NCI-H510A (cell line): ENCODE measurements at places on chromosomes 4 and X.

DNA sequence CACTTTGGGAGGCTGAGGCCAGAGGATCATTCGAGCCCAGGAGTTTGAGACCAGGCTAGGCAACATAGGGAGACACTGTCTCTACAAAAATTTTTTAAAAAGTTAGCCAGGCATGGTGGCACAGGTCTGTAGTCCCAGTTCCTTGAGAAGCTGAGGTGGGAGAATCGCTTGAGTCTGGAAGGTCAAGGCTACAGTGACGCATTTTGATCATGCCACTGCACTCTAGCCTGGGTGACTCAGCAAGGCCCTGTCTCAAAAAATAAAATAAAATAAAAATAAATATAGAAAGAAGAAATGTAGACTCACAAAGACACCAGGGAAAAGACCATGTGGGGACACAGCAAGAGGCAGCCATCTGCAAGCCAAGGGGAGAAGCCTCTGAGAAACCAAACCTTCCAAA lies 42.3 kb upstream of the SLC7A3 start:
- no peak for DNase-seq

DNA sequence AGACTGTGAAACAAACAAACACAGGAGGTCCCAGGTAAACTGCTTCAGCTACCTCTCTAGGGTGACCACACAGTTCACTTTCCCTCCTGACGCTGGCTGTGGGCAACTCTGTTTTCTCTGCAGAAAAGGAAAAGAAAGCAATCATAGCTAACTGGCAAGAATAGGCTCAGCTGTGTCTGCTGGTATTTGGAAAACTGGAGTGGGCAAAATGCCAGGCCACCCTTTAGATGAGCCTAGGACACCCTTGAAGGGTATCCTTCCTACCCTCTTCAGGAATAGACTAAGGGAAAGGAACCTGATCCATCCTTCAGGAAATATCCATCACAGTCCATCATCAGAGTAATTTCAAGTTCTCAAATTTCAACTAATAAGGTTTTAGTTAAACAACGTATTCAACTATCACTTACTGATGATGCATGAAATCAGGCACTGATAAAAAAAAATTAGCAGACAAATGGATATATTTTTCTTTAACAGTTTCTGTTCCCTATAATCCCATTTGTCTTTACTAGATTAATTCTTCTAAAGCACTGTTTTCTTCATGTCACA lies 60.9 kb downstream of the CAMK2D start:
- DNase-seq: peak; percentile 8

- DNase-seq: no peak
These were observed 24.0 kb downstream of the TAB3 start for GRCh38 chrX:30865015-30865414.

DNA sequence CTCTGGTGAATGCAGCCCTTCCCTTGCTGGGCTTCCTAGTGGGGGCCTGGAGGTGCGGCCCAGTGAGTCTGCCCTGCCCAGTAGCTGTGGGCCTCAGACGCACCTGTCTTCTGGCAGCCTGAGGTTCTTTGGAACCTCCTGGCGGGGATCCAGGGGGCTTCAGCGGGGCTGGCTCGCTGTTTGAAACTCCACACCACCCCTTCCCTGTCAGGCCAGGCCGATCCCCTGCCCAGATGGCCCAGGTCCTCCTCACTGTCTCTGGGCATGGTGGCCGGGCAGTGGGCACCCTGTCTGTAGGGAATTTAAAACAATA lies 10.7 kb upstream of the NKX1-1 start:
- DNase-seq: no peak

DNA sequence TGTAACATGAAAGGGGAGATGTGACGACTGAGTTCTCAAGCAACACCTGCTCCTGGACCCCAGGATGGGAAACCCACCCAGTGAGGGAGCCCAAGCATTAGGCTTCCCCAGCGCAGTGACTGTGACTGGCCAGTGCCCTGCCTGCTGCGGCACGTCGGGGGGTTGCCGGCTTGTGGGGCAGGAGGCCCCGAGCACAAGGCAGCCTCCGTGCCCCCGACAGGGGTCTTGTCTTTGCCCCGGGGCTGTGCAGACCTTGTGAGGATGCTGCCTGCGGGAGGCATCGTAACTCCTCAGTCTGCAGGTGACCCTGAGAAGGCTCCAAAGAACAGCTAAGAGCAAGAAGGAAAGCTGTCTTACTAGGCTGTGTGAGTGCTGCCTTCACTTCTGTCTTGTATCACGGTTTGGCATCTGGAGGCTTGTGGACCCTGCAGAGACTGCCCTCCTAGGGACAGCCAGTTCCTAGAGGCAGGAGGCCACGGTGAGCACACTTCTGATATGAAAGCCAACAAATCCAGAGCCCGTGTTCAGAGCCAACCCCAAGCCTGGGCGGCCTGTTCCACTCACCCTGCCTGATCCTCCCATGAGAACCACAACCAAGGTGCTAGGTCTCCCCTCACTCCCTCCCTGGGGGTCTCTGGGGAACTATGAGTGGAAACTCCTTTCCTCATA lies 47.7 kb downstream of the FGFRL1 start:
- no peak for DNase-seq

- peak; percentile 58 for DNase-seq
These were observed 713.7 kb upstream of the TENM3 start for GRCh38 chr4:181529537-181529936.

- DNase-seq: peak; percentile 14
These were observed 395.9 kb upstream of the EMCN start for GRCh38 chr4:100913685-100914084.

DNA sequence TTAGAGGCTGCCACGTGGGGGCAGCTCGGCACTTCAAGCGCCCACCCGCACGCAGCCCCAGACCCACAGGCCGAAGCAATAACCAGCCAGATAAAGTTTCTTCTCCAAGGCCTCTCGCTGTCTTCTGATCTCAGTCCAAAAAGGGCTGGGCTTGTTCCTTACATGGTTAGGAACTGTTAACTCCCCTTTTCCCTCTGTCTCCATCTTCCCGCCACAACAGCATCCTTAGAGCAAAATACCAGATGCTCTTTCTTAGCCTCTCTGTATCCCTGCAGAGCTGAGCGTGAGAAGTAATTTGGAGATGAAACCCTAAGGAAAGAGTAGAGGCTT lies 23.4 kb upstream of the KIAA1210 start:
- DNase-seq: no peak

DNA sequence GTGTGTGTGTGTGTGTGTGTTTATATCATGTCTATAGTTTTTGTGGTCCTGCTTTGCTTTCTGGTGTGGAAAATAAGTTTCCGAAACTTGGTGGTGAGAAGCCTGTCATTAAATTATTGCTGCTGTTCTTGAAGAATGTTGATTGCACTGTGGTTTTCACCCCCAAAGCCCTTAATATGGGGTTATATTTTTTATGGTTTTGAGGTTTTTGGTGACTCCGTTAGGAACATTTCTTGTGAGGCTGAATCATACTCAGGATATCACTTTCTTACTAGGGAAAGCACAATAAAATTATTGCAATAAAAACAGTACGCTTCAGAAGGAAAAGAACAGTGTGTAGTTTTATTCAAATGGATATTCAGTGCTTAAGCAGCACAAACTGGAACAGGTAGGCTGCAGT lies 539.1 kb upstream of the MAGEB18 start:
- no peak for DNase-seq

DNA sequence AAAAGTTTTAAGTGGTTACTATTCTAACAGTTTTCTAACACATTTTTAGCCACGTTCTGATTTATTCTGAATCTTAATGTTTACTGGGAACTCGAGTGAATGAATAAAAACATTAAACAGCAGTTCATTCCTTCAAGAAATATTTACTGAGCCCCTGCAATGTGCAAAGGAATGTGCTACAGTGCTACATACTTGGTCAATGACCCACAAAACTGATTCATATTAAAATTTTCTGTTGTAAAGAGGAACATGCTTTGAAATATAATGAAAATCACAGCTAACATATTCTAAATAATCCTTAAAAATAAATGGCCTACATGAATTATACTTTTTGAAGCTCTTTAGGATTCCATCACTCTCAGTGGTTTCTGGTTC lies 78.7 kb downstream of the ARAP2 start:
- no peak for DNase-seq

DNA sequence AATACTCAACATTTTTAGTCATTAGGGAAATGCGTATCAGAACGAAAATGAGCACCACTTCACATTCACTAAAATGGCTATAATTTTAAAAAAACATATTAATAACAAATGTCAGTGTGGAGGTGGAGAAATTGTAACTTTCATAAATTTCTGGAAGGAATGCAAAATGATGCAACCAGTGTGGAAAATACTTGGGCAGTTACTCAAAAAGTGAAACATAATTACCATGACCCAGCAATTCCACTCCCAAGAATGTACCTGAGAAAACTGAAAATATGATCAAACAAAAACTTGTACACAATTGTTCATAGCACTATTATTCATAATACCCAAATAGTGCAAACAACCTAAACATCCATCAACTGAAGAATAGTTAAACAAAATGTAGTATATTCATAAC lies 76.1 kb upstream of the FAM241A start:
- no peak for DNase-seq

- no peak for DNase-seq
These were observed 9.5 kb downstream of the ENOX2 start for GRCh38 chrX:130893356-130894085.

DNA sequence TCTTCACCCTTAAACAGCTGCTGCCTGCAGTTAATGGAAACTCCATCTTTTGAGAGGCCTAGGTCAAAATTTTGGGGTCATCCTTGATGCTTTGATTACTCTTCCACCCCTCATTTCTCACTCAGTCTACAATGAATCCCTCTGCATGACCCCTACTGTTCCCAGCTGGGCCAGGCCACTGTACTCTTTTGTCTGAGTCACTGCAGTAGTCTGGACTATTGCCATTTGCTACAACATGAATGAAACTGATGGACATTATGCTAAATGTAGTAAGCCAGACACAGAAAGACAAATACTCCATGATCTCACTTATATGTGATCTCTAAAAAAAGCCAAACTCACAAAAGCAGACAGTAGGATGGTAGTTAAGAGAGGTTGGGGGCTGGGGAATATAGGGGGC lies 28.3 kb downstream of the STK32B start:
- no peak for DNase-seq

GRCh38 chr4:125283707-125284279 lies 31.0 kb upstream of the FAT4 start:
- no peak for DNase-seq

DNA sequence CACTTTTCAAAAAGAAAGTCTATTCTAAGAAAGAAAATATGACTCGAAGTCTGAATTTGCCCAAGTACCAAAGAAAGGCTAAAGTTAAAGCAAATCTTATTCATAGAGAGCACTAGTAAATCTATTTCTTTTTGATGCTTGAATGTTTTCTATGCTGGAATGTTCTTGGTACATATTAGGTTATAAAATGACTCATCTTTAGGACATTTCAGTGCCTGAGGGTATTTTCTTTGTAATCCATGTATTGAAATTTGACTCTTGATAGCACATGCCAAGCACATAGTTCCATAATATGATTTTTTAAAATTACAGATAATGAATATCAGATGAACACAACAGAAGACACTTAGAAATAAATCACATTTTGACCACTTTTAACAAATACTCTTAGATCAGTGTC lies 232.8 kb downstream of the TRIML1 start:
- no peak for DNase-seq

DNA sequence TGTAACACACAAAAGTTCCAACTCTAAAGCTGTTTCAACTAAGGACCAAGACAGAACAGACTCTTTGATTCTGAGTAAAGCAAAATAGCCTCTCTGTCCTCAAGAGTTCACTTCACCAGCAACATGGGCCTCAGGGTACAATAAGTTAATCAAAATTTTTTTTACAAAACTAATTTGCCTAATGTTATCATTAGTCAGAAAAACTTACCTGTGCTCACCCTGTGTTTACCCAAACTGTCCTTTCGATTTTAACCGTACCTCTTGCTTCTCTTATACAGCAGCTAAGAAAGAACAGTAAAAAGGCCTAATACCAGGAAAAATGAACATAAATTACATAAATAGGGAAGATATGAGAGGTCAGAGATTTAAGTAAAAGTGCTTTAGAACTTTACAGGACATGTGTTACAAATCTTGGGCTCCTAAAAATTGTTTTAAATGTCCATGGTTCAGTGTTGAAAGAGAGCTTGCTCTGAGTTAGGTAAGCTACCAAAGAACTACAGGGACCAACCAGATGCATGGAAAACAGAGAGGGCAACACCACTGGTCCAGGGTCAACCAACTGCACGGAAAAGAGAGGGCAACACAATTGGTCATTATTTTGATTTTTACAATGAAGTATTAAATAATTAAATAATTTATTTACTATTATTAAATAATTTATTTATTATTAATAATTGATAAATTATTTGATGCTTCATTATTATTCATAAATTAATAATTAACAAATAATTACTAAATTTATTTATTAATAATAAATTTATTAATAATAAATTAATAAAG lies 73.1 kb downstream of the FAT1 start:
- no peak for DNase-seq

DNA sequence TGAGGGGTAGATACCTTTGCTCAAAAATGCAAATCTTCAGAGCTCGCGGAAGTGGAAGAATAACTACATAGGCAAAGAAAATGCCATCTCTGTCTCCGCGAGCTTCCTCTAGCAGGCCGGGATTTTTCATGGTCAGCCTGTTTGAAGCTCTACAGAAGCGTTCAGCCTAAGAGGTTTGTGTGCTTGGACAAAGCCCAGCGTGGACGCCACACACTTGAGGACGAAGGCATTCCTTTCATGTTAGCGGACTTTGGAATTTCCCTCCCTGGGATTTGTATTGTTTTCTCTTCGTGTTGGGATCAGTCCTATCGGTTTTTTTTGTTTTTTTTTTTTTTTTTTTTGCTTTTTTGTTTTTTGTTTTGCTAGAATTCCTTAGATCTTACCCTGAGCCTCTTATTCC lies 53.7 kb downstream of the SMIM31 start:
- no peak for DNase-seq

GRCh38 chr4:130336585-130337217 lies 1240.7 kb downstream of the C4orf33 start:
- no peak for DNase-seq

DNA sequence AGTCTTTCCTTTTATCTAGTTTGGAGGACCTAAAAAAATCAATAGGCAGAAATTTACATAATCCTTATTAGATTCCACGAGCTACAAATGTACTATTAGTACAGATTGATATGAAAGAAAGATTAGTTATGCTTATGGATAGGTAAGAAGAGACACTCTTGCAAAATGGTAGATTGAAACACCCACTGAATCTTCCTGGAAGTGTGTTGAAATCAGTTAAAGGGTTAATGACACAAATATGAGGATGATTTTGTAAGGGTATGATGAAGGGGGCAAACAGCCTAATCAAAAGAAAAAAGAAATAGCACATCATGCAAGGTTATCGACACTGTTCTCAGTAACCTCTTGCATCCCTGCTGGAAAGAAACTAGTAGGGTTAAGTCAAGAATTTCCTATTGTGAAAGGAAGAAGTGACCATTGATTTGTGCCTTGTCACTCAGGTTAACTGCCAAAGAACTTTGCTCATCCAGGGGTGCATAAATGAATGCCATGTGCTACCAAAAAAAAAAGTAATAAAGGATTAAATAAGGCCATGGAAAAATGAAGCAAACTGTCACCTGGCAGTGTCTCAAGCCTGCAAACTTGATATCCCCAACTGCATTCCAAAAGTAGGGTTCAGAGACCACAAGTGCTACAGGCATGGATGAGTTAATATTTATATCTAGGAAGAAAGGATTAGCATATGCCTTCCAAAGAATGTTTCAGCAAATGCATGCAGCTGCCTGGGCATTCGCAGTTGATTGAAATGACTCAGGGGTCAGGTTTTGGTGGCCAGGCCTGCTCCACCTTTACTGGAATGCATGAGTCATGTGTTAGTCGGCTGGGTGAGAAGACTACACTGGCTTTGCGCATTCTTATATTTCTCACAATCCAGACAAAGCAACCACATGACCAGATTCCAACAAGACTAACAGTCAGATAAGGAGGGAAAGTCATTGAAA lies 78.3 kb upstream of the ATXN3L start:
- DNase-seq: no peak
